Liver (tissue), 10 donors: ENCODE measurements at places on chromosomes 11 and 22. TPM values are rescaled to one million over a fixed set of nuclear protein-coding genes. Genes with fewer than 3 reads are reported as not detected.
A peak's percentile ranks its signal among the peaks of the same experiment; 100 is the strongest.

- H3K27ac ChIP-seq: no peak overlapping the region
- H3K36me3 ChIP-seq: no peaks in the 10 kb centered on the region
- H3K4me1 ChIP-seq: no peaks in the 10 kb centered on the region
- DNase-seq: peak; percentile 13
Measured at GRCh38 chr11:11588891-11589290, 32.9 kb downstream of the GALNT18 start.

DNA sequence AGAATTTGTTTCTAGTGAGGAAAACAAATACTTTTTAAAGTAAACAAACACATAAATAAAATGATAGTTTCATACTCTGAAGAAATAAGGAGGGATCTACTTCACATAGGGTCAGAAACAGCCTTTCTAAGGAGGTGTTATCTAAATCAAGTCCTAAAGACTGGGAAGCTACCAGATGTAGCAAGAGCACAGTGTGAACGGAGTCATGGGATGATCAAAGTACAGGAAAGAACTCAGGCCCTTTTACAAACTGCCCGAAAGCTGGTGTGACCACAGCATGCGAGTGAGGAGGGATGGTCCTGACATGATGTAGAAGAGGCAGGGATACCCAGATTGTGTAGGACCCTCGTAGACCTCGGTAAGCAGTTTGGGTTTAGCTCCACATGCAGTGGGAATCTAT is 102.8 kb downstream of the ARHGAP32 start:
- no peak overlapping the region for H3K4me3 ChIP-seq
- no peak overlapping the region for H3K27ac ChIP-seq
- H3K27me3 ChIP-seq: no peaks in the 10 kb centered on the region
- H3K4me1 ChIP-seq: no peaks in the 10 kb centered on the region

GRCh38 chr11:69274531-69275016 is 19.4 kb upstream of the MYEOV start:
- H3K27ac ChIP-seq: no peak overlapping the region
- peaks cover 16% of the 10 kb centered on the region for H3K4me1 ChIP-seq
- H3K4me3 ChIP-seq: no peak overlapping the region
- DNase-seq: no peak

KCNQ1OT1 gene
- total RNA-seq: 4.9 TPM

DNA sequence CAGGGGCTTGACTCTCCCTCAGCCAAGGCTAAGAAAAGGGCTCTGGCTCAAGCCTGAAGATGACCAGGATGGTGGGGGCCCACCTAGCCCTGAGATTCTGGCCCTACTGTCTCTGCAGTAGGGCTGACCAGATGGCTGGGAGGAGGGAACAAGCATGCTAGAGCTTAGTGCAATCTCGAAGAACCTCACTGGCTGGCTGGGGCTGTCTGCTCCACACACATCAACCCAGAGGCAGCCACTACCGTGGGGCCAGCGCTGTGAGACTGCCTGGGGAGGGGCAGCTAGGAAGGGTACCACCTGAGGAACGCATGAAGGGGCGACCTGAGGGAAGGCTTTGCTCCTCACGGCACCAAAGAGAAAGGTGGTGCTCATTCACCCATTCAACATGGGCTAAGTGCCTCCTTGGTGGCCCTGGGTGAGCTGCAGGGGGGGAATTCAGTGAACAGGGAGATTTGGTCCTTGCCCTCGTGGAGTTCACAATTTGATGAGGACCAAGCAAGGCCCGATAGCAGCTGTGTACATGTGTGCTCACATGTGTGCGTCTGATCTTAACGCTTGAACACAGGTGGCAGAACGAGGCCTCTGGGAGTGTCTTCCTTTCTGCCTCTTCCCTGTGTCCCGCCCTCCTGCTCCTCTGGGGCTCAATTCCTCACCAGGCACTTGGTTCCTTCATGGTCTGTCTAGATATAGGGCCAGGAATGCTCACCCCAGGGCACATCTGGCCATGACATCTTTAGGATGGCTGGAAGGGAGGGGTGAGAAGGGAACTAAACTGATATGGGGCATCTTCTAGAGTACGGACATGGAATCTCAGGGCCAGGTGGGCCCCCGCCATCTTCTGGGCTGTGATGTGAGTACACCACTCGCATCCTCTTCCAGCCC is 102.3 kb upstream of the PITPNB start:
- no peaks in the 10 kb centered on the region for H3K36me3 ChIP-seq
- DNase-seq: no peak
- no peaks in the 10 kb centered on the region for H3K27me3 ChIP-seq
- no peak overlapping the region for H3K27ac ChIP-seq
- H3K4me1 ChIP-seq: no peaks in the 10 kb centered on the region
- H3K4me3 ChIP-seq: no peak overlapping the region

DNA sequence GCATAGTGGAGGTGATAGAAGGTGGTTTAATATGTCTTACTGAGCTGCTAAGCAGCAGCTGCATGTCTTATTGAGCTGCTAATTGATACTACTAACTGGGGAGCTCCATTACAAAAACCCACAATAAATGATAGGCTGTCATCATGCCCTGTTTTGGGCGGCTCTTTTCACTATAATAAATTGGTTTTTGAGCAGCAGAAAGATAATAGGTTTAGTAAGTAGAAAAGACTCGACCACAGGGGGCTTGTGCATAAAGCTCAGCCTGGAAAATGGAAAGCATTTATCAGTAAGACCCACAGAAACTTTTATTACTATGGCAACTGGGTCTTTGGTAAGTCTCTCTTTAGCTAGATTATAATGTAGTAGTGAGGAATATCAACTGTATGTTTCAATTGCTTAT is 117.6 kb downstream of the LDLRAD3 start:
- H3K27ac ChIP-seq: no peak overlapping the region
- H3K27me3 ChIP-seq: no peaks in the 10 kb centered on the region
- H3K36me3 ChIP-seq: no peaks in the 10 kb centered on the region
- DNase-seq: no peak
- H3K4me1 ChIP-seq: no peaks in the 10 kb centered on the region
- H3K4me3 ChIP-seq: no peak overlapping the region

- no peak for DNase-seq
- H3K27me3 ChIP-seq: no peaks in the 10 kb centered on the region
- no peaks in the 10 kb centered on the region for H3K4me1 ChIP-seq
- H3K36me3 ChIP-seq: no peaks in the 10 kb centered on the region
Measured at GRCh38 chr22:44431256-44431655, 66.8 kb downstream of the RTL6 start.

DGAT2 gene
- total RNA-seq: 151 TPM

FGF19 gene
- total RNA-seq: not detected

FAM76B gene
- 17.1 TPM for total RNA-seq

DNA sequence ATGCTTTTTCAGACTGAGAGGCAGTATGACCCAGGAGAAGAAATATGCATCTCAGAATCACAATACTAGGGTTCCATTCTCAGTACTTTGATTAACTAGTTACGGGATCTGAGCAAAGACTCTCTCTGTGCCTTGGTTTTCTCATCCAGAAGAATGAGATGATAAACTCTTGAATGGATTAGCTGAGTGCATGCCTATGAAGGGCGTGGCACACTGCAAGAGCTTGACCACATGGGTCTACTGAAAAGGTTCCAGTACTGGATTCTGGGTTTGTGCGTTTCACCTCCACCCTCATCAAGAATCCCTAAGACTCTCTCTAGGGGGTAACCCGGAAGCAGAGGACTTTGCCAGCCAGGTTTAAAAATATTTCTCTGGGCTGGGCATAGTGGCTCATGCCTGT is 25.6 kb downstream of the PGA5 start:
- no peak overlapping the region for H3K4me3 ChIP-seq
- no peaks in the 10 kb centered on the region for H3K27me3 ChIP-seq
- H3K36me3 ChIP-seq: no peaks in the 10 kb centered on the region

PGA4 gene
- total RNA-seq: 4.5 TPM

DNA sequence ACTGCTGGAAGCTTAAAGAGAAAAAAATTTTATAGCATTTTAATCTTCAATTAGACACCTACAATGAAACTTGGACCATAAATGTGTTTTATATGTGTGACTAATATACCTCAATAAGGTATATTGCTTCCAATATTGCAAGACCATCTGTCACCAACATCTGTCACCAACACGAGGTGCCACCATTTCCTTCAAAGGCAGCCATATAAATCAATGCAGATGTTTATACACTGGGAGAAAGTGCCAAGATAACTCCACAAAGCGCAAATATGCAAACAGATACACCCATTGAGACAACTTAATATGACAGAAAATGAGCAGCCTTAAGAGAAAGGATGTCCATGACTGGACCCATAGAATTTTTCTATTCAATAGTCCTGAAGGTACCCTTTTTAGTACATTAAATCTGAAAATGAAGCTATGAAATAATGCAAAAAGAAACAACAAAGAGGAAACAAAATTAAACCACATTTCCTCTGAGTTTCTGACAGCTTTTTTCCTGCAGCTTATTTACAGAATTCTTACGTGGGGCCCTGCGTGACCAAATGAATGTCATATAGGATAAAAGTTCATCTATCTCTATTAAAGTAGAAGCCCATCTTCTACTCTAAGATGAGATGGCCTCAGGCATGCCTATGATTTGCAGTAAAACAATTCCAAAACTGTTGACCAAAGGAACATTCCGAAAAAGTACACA is 12.5 kb downstream of the MPZL3 start:
- peak overlapping the region; percentile 32 for H3K27ac ChIP-seq
- H3K4me3 ChIP-seq: no peak overlapping the region
- no peaks in the 10 kb centered on the region for H3K36me3 ChIP-seq
- DNase-seq: no peak

DNA sequence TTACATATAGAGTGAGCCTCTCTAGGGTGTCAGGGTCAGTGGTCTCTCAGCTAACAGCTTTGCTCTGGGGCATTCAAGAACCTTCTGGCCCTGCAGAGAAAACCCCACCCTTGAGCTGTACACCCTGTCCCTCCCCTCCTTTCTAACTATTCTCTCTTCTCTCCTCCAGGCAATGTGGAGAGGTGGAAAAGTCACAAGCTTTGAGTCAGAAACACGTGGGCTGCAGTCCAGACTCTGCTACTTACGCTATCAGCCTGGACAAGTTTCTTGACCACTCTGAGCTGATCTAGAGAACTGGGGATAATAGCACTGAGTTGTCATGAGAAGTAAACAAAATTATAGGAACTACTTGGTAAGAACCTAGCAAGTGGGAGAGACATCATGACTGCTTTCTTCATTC is 10.7 kb upstream of the FAM83F start:
- H3K4me1 ChIP-seq: no peaks in the 10 kb centered on the region
- H3K36me3 ChIP-seq: no peaks in the 10 kb centered on the region
- no peak overlapping the region for H3K4me3 ChIP-seq
- no peak overlapping the region for H3K27ac ChIP-seq
- DNase-seq: no peak

TRIM49 gene
- total RNA-seq: not detected

GRCh38 chr11:11572386-11572785 is 49.4 kb downstream of the GALNT18 start:
- H3K36me3 ChIP-seq: no peaks in the 10 kb centered on the region
- H3K4me1 ChIP-seq: no peaks in the 10 kb centered on the region
- DNase-seq: no peak
- no peak overlapping the region for H3K4me3 ChIP-seq

YPEL4 gene
- total RNA-seq: 0.08 TPM

- H3K4me1 ChIP-seq: no peaks in the 10 kb centered on the region
- no peak overlapping the region for H3K4me3 ChIP-seq
- DNase-seq: no peak
- H3K27me3 ChIP-seq: no peaks in the 10 kb centered on the region
Measured at GRCh38 chr11:108906329-108906728, 241.5 kb downstream of the DDX10 start.

- H3K36me3 ChIP-seq: no peaks in the 10 kb centered on the region
- H3K4me1 ChIP-seq: no peaks in the 10 kb centered on the region
- H3K4me3 ChIP-seq: no peak overlapping the region
- DNase-seq: no peak
- H3K27me3 ChIP-seq: no peaks in the 10 kb centered on the region
Measured at GRCh38 chr11:102666331-102666957, 39.1 kb downstream of the MMP27 start.

DNA sequence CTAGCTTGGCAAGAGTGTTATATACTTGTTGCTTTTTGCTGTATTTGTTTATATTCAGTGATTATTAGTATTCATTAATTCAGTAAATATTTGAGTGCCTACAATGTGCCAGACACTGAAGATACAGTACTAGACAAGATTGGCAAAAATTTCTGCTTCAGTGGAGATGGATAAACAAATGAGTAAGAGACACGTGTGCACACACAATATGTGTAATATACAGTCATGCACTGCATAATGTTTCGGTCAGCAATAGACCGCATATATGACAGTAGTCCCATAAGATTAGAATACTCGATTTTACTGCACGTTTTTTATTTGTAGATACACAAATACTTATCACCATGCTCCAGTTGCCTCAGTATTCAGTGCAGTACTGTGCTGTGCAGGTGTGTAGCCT is 104.9 kb upstream of the GAL start:
- H3K27ac ChIP-seq: no peak overlapping the region
- no peaks in the 10 kb centered on the region for H3K27me3 ChIP-seq
- H3K4me3 ChIP-seq: no peak overlapping the region
- H3K36me3 ChIP-seq: peaks cover 58% of the 10 kb centered on the region
- no peak for DNase-seq

UBQLNL gene
- total RNA-seq: 0.25 TPM

GRCh38 chr11:44326615-44327475 is 16.9 kb upstream of the ALX4 start:
- no peak overlapping the region for H3K27ac ChIP-seq
- peaks cover 37% of the 10 kb centered on the region for H3K27me3 ChIP-seq
- H3K36me3 ChIP-seq: no peaks in the 10 kb centered on the region
- no peak for DNase-seq

- H3K4me3 ChIP-seq: no peak overlapping the region
- peak; percentile 49 for DNase-seq
- H3K4me1 ChIP-seq: peaks cover 18% of the 10 kb centered on the region
- H3K27me3 ChIP-seq: peaks cover 8% of the 10 kb centered on the region
- no peaks in the 10 kb centered on the region for H3K36me3 ChIP-seq
Measured at GRCh38 chr22:29480512-29481264, 670 bp downstream of the NEFH start.

DNA sequence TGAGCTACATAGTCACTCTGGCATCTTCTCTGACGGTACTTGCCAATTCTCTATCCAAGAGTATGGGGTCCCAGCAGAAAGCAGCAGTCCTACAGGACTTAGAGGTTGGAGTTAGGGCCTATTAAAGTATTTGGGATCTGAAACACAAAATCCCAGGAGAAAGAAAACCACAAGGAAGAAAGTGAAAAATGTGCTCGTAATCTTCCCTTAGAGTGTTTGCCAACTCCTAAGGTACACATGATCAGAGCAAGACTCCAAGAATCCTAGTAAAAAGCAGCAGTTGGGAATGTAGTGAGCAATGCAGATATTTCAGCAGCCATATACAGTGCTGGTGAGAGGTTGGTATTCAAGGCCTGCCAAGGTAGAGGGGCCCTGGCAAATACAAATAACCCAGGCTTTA is 71.6 kb downstream of the EXT2 start:
- H3K27me3 ChIP-seq: no peaks in the 10 kb centered on the region
- no peak overlapping the region for H3K27ac ChIP-seq
- no peaks in the 10 kb centered on the region for H3K36me3 ChIP-seq
- no peaks in the 10 kb centered on the region for H3K4me1 ChIP-seq
- DNase-seq: no peak

OR51B2 gene
- 0.37 TPM for total RNA-seq
